IMR-90 (cell line): ENCODE measurements at places on chromosomes 3 and 15.
A peak's percentile ranks its signal among the peaks of the same experiment; 100 is the strongest.

DNA sequence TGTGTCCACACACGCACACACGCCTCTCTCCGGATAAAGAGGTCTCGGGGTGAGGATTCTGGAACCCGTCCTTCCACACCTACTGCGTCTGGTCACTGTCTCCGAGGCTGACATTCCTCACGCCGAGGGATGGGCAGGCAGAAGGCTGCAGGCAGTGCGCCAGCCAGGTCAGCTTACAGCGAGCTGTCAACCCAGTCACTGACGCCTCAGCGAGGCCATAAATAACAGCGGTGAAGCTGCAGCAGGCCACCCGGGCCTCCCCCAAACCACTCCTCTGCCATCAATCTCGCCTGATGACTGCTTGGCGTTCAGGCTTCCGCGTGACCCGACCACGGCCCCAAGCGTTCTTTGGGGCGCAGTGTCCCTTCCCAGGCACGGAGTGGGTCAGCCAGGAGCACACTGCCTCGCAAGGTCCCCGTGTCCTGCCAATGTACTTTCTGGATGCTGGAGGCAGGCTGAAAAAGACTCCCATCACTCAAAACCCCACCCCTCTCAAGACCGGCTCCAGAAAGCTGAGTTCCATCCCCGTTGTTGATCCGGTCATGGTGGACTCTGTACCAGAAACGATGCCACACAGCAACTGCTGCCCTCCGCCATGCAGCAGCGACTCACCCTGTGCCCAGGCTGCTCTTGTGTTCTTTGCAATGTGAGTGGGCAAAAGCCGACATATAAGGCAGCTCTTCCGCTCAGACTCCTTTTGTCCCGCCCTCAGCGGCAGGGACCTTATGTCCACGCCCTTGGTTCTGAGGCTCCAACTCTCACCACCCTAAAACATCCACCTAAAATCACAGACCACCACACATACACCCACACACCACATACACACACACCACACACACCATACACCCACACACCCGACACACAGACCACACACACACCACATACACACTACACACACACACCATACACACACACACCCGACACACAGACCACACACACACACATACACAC lies 27.1 kb downstream of the CPN2 start:
- DNase-seq: peak; percentile 48

- DNase-seq: no peak
Observed at GRCh38 chr15:66126031-66126441, 127.5 kb downstream of the MEGF11 start.

DNA sequence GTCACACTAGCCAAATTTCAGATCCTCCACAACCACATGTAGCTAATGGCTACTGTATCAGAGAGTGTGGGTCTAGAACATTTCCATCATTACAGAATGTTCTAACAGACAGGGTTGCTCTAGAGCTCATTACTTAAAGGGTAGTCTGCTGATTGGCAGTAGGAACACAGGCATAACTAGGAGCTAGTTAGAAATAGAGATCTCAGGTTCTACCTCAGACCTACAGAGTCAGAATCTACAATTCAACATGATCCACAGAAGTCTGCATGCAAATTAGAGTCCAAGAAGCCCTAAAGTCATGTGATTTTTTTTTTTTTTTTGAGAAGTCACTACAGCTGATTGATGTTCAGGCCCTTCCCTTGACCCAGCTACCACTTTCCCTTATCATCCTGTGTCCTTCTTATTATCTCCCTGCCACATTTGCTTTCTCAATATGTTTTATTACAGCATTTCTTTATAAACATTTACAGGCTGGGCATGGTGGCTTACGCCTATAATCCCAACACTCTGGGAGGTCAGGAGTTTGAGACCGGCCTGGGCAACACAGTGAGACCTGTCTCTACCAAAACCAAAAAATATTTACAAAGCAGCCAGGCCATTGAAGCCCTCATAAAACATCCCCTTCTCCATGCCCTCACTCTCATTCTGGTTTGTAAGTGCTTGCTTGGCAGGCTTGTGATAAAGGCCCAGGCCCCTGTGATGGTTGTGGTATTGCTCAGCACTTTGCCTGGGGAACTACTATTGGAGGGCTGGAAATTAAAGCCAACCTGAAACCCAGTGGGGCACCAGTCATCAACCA lies 3.8 kb upstream of the ABHD5 start:
- DNase-seq: no peak

DNA sequence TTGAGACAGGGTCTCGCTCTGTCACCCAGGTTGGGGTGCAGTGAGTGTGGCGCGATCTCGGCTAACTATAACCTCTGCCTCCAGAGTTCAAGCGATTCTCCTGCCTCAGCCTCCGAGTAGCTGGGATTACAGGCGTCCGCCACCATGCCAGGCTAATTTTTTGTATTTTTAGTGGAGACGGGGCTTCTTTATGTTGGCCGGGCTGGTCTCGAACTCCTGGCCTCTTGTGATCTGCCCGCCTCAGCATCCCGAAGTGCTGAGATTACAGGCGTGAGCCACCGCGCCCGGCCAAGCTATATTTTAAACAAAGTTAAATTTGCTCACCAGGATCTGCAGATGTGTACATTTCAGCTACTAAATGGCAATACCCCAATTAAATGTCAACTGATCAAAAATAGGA lies 1.1 kb upstream of the C3orf38 start:
- DNase-seq: no peak

GRCh38 chr3:146449076-146449475 lies 20.3 kb downstream of the PLSCR2 start:
- no peak for DNase-seq

DNA sequence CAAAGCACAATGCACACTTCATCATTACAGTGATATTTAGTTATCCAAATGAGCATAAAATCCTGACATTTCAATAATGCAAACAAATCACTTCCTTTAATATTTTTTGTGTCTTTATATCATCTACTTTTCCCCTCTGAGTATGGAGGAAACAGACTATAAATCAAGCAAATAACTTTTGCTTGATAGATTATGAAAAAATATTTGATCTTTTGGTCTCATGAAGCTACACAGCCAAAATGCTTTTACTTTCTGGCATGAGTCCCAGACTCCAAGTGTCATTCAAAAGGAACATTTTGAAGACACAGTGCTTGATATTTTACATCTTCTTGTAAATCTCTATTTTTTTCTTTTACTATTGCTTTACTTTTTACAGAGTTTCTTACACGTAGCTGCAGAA lies 215.3 kb upstream of the ROBO1 start:
- no peak for DNase-seq

DNA sequence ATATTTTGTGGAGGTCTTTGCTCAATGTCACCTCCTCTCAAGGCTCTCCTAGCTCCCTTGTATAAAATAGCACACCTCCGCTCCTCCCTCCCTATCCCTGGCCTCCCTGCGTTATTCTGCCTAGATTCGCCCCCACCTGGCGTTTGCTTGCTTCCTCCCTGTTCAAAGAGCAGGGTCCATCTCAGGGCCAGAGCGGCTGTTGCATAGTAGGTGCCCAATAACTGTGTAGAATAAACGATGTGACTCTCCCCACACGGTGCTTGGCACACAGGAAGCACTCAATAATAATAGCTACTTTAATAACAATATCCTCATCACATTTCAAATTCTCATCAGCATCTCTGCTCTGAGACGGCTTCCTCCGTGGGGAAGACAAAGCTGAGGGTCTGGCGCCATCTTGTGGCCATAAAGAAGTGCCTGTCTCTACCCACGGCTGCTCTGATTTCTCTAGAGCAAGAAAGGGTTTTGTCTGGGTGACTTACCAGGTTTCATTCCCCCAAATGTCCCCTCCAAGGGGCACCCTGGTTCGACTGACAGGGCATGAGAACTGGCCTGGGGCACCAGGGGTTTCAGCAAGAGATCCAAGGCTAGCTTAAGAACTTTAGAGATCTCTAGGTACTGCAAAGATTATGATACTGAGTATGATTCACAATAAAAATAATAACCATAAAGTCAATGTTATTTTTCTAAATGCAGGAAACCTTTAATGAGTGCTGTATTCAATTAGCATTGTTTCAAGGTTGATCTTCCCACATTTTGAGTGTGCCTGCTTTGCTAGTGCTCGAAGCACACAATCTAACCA lies 16.1 kb downstream of the CD276 start:
- DNase-seq: peak; percentile 75

- DNase-seq: peak; percentile 98
Observed at GRCh38 chr15:68536331-68537095, 42.3 kb upstream of the CORO2B start.
